ENCODE measurements at places on chromosomes 12 and 14.

GRCh38 chr12:5433081-5433844 is 1.4 kb downstream of the NTF3 start:
- DNase-seq: no peak

DNA sequence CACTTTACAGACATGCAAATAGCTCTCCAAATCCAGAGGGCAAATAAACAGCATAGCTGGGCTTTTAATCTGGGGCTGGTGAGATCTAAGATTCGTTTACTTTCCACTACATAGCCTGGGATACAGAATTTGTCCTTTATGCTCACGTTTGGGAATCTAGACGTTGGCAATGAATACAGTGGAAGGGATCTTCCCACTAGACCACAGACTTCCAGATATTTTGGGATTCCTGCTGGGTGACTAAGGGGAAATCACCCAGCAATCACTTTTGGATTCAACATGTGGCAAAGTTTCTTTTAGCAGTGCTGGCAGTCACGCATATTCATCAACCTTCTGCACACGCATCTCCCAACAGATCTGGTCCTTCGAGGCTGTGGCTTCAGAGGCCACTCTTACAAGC is 23.5 kb downstream of the APPL2 start:
- no peak for DNase-seq

GRCh38 chr12:98998697-98999299 is 353.7 kb downstream of the APAF1 start:
- DNase-seq: no peak

- DNase-seq: no peak
These were observed 9.6 kb downstream of the PTPRB start for GRCh38 chr12:70627677-70628076.

GRCh38 chr14:64704143-64704742 is at the start of gene PLEKHG3:
Gene PLEKHG3, plus strand, starts transcription at chr14:64704424. Its CDS starts 23,208 bp downstream, at chr14:64727632.
- DNase-seq: peak; percentile 35

Data from cortex of kidney (tissue), 1 donor.